SW480 (cell line): ENCODE measurements at places on chromosomes 5 and 9.

DNA sequence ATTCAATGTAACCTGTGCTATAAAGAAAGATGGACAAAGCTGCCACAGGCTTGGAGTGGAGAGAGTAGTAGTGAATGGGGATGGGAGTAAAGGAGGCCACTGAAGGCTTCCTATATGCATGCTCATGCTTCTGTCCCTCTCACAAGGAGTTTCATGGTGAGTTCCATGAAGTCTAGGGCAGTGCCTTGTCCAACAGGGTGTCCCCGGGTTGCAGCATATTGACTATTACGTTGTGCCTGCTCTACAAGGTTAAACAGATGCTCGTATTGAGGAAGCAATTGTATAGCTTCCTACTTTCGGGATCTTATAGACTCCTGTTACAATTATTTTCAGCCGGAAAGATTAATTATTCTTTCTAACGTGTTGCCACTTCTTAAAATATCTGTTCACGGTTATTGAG lies 129.1 kb upstream of the PIK3R1 start:
- no peak for DNase-seq

- DNase-seq, result no peak
Observed at GRCh38 chr5:9784231-9784630, 154.1 kb upstream of the TAS2R1 start.

- DNase-seq, result no peak
Observed at GRCh38 chr9:84481231-84481630, 140.7 kb upstream of the SLC28A3 start.

- peak; percentile 4 for DNase-seq
Observed at GRCh38 chr5:91521334-91521733, 138.2 kb upstream of the ARRDC3 start.

- DNase-seq, result no peak
Observed at GRCh38 chr9:113011911-113012381, at the start of gene ZNF883. Gene ZNF883, minus strand, starts transcription at chr9:113012192.

DNA sequence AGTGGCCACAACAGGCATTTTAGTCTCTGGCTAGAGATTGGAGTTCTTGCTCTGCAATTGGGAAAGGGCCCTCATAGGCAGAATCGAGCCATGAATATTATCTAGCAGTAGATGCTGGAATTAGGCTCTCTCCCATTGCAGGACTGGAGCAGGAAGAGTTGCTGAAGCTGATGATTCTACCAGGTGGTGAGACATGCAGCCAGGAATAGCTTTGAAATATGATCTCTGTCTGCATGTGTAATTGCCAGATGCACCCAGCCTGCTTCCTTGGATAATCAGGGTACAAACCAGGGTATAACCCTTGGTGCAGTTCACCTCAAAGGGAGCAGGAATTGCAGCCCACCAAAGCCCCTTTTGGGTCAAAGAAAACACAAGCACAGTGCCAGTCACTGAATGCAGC lies 211.4 kb upstream of the FTMT start:
- DNase-seq, result no peak

DNA sequence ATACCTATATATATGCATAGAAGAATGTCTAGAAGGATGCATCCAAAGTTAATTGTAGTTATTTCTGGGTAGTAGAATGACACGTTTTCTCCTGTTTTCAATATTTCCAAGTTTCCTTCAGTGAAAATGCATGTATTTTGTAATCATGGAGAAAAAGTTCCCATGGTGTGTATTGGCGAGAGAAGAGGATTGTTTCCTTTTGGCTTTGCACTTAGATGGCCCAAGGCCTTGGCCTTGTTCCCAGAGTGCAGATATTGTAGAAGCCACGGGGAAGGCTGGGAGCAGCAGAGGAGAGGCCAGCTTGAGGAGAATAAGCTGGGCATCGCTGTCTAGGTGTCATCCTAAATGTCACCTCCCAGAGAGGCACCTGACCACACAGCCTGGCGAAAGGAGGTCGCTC lies 44.0 kb downstream of the IRF1 start:
- DNase-seq, result no peak

DNA sequence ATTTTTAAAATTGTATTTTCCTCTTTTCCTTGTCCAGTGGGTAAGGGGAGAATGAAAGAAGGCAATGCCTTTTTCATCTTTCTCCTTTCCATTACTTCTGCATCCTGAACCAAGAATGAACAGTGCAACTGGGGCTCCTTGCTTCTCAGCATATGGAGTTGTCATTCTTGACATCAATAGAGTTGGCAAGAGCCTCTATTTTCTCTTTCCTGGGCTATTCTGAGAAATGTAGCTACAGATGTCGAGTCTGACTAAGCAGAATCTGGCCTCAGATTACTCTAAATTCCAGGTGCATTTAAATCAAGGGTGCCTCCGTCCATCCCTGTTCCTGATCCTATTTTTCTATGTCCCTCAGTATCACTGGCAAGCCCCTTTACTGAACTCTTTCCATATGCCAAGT lies 244.8 kb downstream of the GLIS3 start:
- DNase-seq, result no peak

DNA sequence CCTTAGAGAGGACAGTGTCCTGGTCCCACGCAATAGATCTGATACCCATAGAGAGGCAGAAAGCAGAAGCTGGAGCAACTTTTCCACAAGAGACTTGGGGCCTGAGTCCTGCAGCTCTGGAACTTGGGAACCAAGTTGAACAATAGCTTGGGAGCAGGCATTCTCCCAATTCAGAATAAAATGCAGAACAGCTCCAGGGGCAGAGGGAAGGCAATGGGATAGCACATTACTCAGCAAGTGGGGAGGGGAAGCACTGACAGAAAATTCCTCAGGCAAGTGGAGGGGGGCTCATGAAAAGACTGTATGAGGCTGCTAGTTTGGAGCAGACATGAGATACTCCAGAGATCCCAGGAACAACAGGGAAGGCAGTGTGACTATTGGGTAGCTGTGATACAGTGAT lies 513.6 kb downstream of the HINT1 start:
- no peak for DNase-seq

GRCh38 chr9:34664281-34665066 lies 2.0 kb upstream of the CCL27 start:
- peak; percentile 62 for DNase-seq

- no peak for DNase-seq
Observed at GRCh38 chr9:84061613-84062193, 81.1 kb downstream of the RMI1 start.
